ENCODE measurements at places on chromosomes 2 and 18. TPM values are rescaled to one million over a fixed set of nuclear protein-coding genes. Genes with fewer than 3 reads are reported as not detected.

GRCh38 chr18:5964996-5965395 lies 69.7 kb upstream of the TMEM200C start:
- DNase-seq: no peak

The REG1B gene
- polyA plus RNA-seq: not detected

The STARD7 gene
- 61.7 TPM for polyA plus RNA-seq

The RAB6C gene
- polyA plus RNA-seq: not detected

GRCh38 chr18:44098551-44099098 lies 582.1 kb upstream of the SETBP1 start:
- peak; percentile 17 for DNase-seq

DNA sequence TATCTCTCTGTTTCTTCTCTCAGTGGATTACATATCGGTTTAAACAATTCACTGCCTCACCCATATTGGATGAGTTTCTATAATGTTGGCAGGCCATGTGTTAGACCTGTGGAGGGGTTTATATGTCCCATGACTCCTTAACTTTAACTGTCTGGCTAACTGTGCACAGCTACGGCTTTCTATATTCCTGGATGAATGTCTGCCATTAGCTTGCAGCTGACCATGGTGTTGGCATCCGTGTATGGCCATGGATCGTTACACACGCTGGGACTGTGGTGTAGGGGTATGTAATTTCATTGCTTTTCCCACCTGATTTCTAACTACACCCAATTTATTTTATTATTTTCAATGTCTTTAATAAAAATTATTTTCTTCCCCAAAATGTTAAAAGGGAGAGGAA lies 3.3 kb upstream of the TANC1 start:
- DNase-seq: no peak

- DNase-seq: no peak
Measured at GRCh38 chr2:232981767-232982360, 31.2 kb downstream of the NGEF start.

DNA sequence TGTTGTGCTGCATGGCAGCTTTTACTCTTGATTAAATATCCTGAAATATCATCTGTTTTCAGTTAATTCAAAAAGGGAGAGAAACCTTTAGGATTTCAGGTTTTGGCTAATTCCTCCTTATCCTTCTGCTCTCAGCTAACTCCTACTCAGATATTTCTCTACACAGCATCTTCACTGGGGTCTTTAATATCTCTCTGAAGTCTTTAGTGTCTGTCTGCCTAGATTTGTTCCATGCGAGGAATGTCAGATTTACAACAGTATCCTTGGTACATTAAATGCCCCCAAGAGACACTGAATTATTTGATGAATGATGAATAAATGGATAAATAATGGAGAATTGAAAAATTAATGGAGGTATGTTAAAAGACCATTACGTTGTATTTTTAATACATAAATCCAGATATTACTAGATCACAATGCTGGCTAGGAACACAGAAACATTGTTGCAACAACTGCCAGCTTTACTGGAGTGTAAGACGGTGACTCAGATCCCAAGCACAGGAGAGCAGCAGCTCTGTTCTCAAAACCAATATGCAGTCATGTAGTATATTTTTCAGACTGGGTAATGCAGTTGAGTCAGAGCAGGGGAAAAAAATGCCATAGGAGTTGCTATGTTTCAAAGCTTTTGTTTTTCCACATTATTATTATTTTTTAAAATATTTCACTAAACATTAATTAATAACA lies 388.0 kb upstream of the SYT4 start:
- DNase-seq: peak; percentile 94

GRCh38 chr2:212961255-212961654 lies 190.2 kb downstream of the IKZF2 start:
- no peak for DNase-seq

The TACR1 gene
- polyA plus RNA-seq: 0.06 TPM

The SCN9A gene
- 33.7 TPM for polyA plus RNA-seq

GRCh38 chr2:71536226-71536671 lies 82.9 kb downstream of the DYSF start:
- DNase-seq: no peak

DNA sequence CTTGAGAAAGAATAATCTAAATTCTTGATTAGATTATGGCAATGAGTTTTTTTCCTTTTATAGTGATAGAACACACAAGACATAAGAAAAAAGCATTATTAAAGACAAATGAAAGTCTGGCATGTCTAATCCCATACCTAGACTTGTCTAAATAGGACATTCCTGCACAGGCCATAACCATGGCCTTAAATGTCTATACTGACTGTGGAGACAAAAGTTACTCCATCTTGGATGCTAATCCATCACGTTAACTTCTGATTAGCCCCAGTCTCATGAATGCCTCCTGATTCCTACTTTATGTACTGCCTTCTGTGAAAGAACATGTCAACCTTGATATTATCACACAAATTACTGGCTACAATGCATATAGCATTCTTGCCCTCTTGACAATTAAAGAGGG lies 23.6 kb downstream of the ORC2 start:
- DNase-seq: no peak

- DNase-seq: peak; percentile 12
Measured at GRCh38 chr2:160062292-160063005, at the start of gene PLA2R1. Gene PLA2R1, minus strand, starts transcription at chr2:160062615. Its CDS starts 212 bp downstream, at chr2:160062403.

The ACMSD gene
- polyA plus RNA-seq: not detected

- no peak for DNase-seq
Measured at GRCh38 chr18:23970161-23971096, 44.1 kb upstream of the TTC39C start.

DNA sequence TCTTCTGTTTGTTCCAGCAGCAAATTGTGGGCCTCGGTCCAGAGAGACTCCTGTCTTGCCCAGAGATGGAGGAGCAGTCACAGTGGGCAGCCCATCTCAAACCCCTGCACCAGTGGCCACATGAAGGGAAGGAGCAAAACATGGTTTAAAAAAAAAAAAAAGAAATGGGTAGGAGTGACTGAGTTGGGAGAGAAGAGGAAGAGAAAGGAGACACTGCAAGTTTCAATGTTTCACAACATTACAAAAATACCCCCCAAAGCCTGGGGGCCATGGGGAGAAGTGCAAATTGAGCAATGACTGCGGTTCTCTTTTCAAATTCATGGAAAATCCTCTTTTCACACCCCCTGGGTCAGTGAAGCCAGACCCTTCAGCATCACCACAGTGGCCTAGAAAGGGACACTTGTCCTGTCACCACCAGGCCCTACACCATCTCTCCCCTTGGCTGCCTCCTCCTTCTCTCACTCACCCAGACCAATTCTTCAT lies 117.1 kb downstream of the ZFP36L2 start:
- no peak for DNase-seq

The CAMKMT gene
- 3.7 TPM for polyA plus RNA-seq

The TGIF1 gene
- 62.1 TPM for polyA plus RNA-seq

The FTCDNL1 gene
- not detected for polyA plus RNA-seq

DNA sequence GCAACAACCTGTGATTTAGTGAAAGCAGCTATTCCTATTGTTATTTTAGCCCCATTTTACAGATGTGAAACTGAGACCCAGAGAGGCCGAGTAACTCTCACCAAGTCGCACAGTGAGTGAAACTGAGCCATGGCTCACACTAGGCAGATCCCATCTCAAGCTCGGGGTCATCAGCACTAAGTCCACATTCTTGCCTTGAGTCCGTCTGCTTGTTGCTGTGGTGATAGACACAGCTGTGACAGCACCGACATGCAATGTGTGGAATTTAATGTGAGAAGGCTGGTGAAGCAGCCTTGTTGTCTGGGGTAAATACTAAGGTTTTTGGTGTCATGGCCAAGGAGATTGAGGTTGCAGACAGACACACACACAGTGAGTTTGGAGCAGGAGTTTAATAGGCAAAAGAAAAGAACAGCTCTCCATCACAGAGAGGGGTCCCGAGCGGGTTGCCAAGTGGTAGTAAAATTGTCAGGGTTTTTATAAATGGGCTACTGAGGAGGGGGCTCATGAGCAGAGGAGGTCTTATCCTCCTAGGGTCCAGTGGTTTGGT lies 40.2 kb upstream of the GMCL1 start:
- DNase-seq: peak; percentile 94

- DNase-seq: peak; percentile 86
Measured at GRCh38 chr2:202529389-202529788, 105.4 kb upstream of the FAM117B start.

GRCh38 chr2:98895221-98895620 lies 40.8 kb downstream of the CRACDL start:
- DNase-seq: no peak

DNA sequence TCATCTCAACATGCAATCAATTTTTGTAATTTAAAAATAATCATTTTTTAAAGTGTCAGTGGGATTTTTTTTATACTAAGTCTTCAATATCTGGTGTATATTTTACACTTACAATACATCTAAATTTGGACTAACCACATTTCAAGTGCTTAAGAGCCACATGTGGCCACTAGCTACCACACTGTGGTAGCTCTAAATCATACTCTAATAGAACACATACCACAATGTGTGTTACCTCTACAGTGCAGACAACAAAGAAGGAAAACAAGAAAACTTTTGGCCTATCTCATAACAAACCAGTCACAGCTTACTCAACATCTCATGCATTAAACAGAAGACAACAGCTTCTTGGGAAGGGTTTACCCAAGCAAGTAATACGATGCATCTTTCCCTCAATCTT lies 24.5 kb downstream of the PIAS2 start:
- DNase-seq: no peak

DNA sequence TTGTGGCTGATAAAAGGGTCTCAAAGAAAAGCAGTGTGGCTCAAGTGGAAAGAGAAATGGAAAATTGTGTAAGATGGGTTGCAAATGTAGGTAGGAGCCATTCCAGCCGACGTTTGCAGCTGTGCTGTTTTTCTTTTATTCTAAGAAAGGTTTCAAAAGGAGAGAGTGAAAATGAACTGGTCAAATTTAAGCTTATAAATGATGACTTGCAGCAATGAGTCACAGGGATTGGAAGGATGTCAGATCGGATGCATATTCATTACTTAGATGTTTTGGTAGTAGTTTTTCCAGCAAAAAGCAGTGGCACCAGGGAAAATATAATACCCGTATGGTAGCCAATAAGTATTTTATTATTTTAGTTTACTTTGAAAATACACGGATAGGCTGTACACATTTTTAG lies 79.1 kb downstream of the LRRTM4 start:
- no peak for DNase-seq

The TBR1 gene
- polyA plus RNA-seq: 0.06 TPM

Data from IMR-90 (cell line).